CD14-positive monocyte (primary cell): ENCODE measurements at places on chromosomes 1 and 21. TPM values are rescaled to one million over a fixed set of nuclear protein-coding genes. Genes with fewer than 3 reads are reported as not detected.

- DNase-seq, result no peak
- peaks cover 22% of the 10 kb centered on the region for H3K4me1 ChIP-seq
- H3K27ac ChIP-seq, result no peak overlapping the region
Observed at GRCh38 chr21:44800103-44800502, 1.5 kb downstream of the UBE2G2 start.

DNA sequence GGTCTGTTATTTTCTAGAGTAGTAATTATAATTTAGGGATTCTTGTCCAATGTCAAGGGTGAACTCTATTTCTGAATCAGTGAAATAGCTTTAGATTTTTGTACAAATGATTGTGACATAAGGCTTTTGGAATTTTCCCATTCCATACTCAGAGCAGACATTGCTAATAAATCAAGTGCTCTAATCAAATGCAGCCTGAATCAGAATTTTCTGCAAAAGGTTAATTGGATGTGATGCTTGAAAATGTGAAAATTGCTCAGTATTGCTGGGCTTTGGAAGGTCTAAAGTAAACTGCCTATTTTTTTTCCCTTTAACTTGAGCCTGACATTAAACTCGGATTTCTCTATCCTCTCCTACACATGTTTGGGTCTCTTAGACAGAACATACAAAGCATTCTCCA lies 23.2 kb downstream of the SGIP1 start:
- DNase-seq, result no peak
- H3K27me3 ChIP-seq, result no peaks in the 10 kb centered on the region
- H3K36me3 ChIP-seq, result no peaks in the 10 kb centered on the region
- H3K27ac ChIP-seq, result no peak overlapping the region
- H3K4me1 ChIP-seq, result no peaks in the 10 kb centered on the region

GRCh38 chr1:72010094-72010431 lies 272.3 kb downstream of the NEGR1 start:
- H3K4me3 ChIP-seq, result no peak overlapping the region
- no peak overlapping the region for H3K27ac ChIP-seq
- no peaks in the 10 kb centered on the region for H3K4me1 ChIP-seq
- DNase-seq, result no peak

GRCh38 chr1:229893762-229894444 lies 173.1 kb upstream of the GALNT2 start:
- no peak overlapping the region for H3K27ac ChIP-seq
- H3K27me3 ChIP-seq, result peaks cover 3% of the 10 kb centered on the region
- DNase-seq, result no peak
- no peaks in the 10 kb centered on the region for H3K36me3 ChIP-seq

GRCh38 chr1:225653463-225654276 lies 747 bp upstream of the ENAH start:
- H3K27me3 ChIP-seq, result peaks cover 57% of the 10 kb centered on the region
- H3K4me3 ChIP-seq, result peak overlapping the region; percentile 83
- DNase-seq, result peak; percentile 15
- no peak overlapping the region for H3K27ac ChIP-seq
- no peaks in the 10 kb centered on the region for H3K36me3 ChIP-seq
- peaks cover 23% of the 10 kb centered on the region for H3K4me1 ChIP-seq

GRCh38 chr1:27027575-27028250 lies 15.1 kb upstream of the TENT5B start:
- no peaks in the 10 kb centered on the region for H3K27me3 ChIP-seq
- H3K27ac ChIP-seq, result no peak overlapping the region
- no peak for DNase-seq
- no peak overlapping the region for H3K4me3 ChIP-seq
- no peaks in the 10 kb centered on the region for H3K36me3 ChIP-seq

DNA sequence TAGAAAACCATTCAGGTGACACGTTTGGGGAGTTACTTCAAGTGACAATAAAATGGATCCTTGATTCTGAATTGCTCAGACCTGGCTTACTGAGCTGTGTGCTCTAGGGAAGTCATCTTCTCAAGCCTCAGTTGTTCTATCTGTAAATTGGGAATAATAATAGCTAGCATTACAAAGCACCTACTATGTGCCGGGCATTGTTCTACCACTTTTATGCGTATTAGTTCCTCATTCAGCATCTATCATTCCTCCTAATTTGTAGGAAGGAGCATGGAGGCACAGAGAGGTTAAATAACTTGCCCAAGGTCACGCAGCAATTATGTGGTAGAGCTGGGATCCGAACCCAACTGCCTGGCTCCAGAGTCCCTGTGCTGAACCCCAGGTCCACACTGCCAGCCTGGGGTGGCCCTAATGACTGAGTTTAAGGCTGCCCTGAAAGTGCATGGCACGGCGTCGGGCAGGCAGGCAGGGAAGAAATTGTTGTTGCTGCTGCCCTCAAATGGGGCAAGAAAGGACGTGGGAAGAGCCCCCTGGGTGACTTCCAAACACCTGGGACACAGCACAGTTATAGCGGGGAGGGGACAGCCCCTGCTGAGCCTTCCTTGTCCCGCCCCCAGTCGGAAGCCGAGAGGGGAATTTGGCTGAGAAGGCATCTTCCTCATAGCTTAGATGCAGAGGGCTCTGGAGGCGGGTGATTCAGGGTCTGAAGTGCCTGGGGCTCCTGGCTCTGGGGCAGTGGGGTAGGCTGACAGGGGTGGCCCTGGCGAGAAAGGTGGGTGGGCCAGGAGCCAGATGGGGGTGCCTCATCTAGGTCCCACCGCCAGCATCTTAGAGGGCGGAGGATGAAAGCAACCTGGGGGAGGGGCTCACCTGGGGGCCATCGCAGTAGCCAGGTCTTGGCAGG lies 86.5 kb upstream of the IFFO2 start:
- no peak for DNase-seq
- no peaks in the 10 kb centered on the region for H3K36me3 ChIP-seq
- H3K27ac ChIP-seq, result no peak overlapping the region
- H3K4me3 ChIP-seq, result no peak overlapping the region

DNA sequence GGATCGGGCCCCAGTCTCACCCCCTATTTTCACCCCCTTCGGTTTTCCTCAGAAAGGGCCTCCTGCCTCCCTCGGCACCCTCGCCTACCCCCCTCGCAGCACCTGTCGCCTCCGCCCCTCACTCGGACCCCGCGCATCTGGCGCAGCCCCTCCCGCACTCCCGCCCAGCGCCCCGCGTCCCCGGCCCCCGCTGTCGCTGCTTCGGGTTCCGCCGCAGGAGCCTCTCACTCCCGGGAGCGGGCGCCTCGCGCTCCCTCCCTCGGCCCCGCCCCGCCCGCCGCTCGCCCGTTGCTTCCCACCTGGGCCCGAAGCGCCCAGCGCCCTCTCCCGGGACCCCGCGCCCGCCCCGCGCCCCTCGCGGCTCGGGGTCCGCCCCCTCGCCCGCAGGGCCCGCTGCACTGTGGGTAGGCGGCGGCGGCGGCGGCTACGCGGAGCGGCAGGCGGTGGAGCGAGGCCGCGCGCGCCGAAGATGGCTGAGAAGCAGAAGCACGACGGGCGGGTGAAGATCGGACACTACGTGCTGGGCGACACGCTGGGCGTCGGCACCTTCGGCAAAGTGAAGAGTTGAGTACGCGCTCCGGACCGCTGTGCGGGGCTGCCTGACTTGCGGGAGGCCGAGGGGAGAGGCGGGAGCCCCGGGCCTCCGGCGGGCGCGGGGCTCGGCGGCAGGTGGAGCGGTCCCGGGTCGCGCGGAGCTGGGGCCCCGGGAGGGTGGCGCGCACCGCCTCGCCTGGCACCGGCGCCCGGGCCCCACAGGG lies at the start of gene PRKAA2:
Gene PRKAA2, plus strand, starts transcription at position 396 of the 758 bp plus-strand sequence. Its CDS starts 74 bp downstream, at position 470.
- H3K27ac ChIP-seq, result no peak within 1 kb of the TSS
- H3K36me3 ChIP-seq, result no peaks in the 10 kb centered on the region
- peak; percentile 3 for DNase-seq
- H3K27me3 ChIP-seq, result peaks cover 47% of the 10 kb centered on the region

DNA sequence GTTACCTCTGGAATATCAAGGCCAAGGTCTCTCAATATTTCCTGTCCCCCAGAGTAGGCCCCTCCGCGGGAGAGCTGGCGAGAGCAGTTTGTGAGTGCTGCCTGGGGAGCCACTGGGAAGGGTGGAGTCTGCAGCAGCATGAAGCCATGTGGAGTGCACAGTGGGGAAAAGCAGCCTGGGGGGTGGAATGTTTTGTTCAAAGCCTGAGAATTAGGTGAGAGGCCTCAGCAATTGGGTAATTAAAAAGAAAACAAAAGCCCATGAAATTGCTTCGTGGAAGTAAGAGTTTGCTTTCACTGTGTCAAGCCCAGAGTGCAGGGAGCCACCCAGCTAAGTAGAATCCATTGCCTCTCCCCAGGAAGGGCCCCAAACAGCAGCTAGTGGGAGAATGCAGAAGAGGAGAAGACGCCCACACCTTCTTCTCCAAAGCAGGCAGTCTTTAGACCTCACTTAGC lies 30.2 kb upstream of the DISC1 start:
- no peak overlapping the region for H3K27ac ChIP-seq
- H3K36me3 ChIP-seq, result no peaks in the 10 kb centered on the region
- H3K4me3 ChIP-seq, result no peak overlapping the region
- peaks cover 12% of the 10 kb centered on the region for H3K4me1 ChIP-seq
- DNase-seq, result no peak

- no peaks in the 10 kb centered on the region for H3K36me3 ChIP-seq
- no peak overlapping the region for H3K27ac ChIP-seq
- DNase-seq, result no peak
- no peaks in the 10 kb centered on the region for H3K27me3 ChIP-seq
- H3K4me3 ChIP-seq, result no peak overlapping the region
Observed at GRCh38 chr1:100834777-100835660, 59.6 kb downstream of the EXTL2 start.

- H3K36me3 ChIP-seq, result no peaks in the 10 kb centered on the region
- peak overlapping the region; percentile 68 for H3K4me3 ChIP-seq
Observed at GRCh38 chr1:228445843-228446650, 29.4 kb upstream of the TRIM17 start.

DNA sequence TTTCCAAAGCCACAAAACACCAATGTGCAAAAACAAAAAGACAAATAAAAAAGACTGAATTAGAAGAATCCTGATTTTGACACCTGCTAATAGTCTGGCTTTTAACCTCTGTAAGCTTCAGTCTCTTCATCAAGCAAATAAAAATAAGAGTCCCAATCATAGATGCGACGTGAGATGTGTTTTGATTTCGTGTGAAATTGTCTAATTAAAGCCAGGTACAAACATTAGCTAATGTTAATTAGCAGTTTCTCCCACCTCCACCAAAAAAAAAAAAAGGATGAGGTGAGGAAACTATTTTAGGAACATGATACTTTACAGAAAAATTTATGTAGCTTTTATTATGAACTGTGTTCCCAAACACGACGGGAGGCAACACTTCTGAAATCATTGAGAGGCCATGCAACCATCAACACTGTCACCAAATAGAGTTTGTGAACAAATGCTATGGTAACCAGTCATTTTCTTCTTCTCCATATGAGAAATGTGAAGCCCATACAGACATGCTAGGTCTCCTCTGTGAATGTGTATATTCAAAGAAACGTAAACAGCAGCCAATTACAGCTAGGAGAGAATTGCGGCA lies 6.7 kb upstream of the EVI5 start:
- H3K27me3 ChIP-seq, result peaks cover 2% of the 10 kb centered on the region
- no peak overlapping the region for H3K27ac ChIP-seq
- no peak for DNase-seq
- no peak overlapping the region for H3K4me3 ChIP-seq
- peaks cover 9% of the 10 kb centered on the region for H3K4me1 ChIP-seq

GRCh38 chr1:153032677-153033308 lies 1.8 kb downstream of the SPRR1B start:
- no peak overlapping the region for H3K4me3 ChIP-seq
- no peaks in the 10 kb centered on the region for H3K4me1 ChIP-seq
- no peaks in the 10 kb centered on the region for H3K36me3 ChIP-seq
- H3K27me3 ChIP-seq, result no peaks in the 10 kb centered on the region
- H3K27ac ChIP-seq, result no peak overlapping the region

- H3K4me1 ChIP-seq, result no peaks in the 10 kb centered on the region
- no peak for DNase-seq
- H3K27me3 ChIP-seq, result no peaks in the 10 kb centered on the region
- H3K27ac ChIP-seq, result no peak overlapping the region
- no peak overlapping the region for H3K4me3 ChIP-seq
Observed at GRCh38 chr1:63991685-63992084, 211.7 kb upstream of the UBE2U start.

- H3K4me3 ChIP-seq, result no peak overlapping the region
- no peak overlapping the region for H3K27ac ChIP-seq
- DNase-seq, result no peak
- H3K4me1 ChIP-seq, result no peaks in the 10 kb centered on the region
Observed at GRCh38 chr1:9111957-9112356, 16.9 kb downstream of the GPR157 start.

DNA sequence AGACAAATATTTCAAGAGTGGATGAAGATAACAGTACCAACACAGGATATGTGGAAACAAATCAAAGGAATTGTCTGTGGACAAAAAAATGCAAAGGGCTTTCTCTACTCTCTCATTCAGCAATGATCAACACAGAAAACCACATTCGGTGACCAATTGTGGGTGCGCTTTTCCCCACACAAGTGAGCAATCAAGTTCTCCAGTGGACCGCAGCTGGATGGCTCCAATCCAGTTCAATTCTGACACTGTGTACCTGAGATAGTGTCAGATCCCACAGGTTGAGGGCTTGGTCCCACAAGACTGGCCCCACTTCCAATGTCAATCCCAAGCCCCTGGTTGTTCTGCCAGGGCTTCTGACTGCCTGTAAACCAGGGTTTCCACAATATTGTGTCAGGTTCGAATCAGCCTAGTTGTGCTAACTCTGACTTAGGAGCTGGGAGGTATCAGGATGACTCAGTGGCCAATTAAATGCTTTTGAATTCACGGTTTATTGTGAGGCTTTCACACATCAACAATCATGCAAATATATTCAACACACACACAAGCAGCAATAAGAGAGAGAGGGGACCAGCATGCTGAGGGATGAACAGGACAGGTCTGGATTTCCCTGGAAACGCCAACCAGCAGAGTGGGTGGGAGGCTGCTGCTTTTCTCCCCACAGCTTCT lies 87.0 kb upstream of the BTG3 start:
- H3K27me3 ChIP-seq, result no peaks in the 10 kb centered on the region
- no peaks in the 10 kb centered on the region for H3K36me3 ChIP-seq
- no peak overlapping the region for H3K27ac ChIP-seq
- no peaks in the 10 kb centered on the region for H3K4me1 ChIP-seq

- H3K4me1 ChIP-seq, result peaks cover 11% of the 10 kb centered on the region
- H3K27ac ChIP-seq, result no peak overlapping the region
- no peak for DNase-seq
- H3K36me3 ChIP-seq, result no peaks in the 10 kb centered on the region
- no peaks in the 10 kb centered on the region for H3K27me3 ChIP-seq
Observed at GRCh38 chr1:217627431-217627830, 3.5 kb downstream of the GPATCH2 start.

Gene VSIG8
- 0.04 and 0.08 TPM in 2 replicates for polyA plus RNA-seq

Gene ERO1B
- polyA plus RNA-seq, result 3.2 TPM

Gene CD2
- polyA plus RNA-seq, result 2.1 TPM

Gene COL9A2
- polyA plus RNA-seq, result 2.0 TPM

Gene CFHR1
- not detected in 2 replicates for polyA plus RNA-seq

Gene RNU1-4
- not detected in 2 replicates for polyA plus RNA-seq

Gene ARTN
- polyA plus RNA-seq, result 0.09 and 0.15 TPM in 2 replicates

Gene C4BPA
- 0.13 and 0.18 TPM in 2 replicates for polyA plus RNA-seq

Gene EDARADD
- not detected in 2 replicates for polyA plus RNA-seq

Gene PADI4
- polyA plus RNA-seq, result 164 TPM
